ENCODE measurements at places on chromosomes 7 and 10.

GRCh38 chr10:59258890-59259289 is 82.4 kb downstream of the PHYHIPL start:
- no peak overlapping the region for H3K27ac ChIP-seq
- H3K4me3 ChIP-seq = no peak overlapping the region
- no peaks in the 10 kb centered on the region for H3K36me3 ChIP-seq
- no peak for DNase-seq

DNA sequence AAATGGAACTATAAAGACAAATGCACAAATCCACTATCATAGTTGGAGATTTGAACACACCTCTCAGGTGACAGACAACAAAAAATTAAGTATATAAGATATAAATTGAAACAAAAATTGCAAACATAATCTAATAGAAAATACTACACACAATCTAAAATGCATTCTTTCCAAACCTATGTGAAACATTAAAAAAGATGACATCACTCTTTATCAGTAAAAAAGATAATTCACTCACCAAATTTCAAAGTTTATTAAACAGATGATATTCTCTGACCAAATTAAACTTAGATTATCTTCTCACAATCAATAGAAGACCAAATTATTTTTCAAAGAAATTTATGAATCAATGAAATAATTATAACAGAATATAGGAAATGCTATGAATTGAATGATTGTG is 4.0 kb downstream of the ZWINT start:
- no peaks in the 10 kb centered on the region for H3K27me3 ChIP-seq
- H3K4me1 ChIP-seq = peaks cover 45% of the 10 kb centered on the region
- DNase-seq = no peak
- H3K27ac ChIP-seq = no peak overlapping the region

DNA sequence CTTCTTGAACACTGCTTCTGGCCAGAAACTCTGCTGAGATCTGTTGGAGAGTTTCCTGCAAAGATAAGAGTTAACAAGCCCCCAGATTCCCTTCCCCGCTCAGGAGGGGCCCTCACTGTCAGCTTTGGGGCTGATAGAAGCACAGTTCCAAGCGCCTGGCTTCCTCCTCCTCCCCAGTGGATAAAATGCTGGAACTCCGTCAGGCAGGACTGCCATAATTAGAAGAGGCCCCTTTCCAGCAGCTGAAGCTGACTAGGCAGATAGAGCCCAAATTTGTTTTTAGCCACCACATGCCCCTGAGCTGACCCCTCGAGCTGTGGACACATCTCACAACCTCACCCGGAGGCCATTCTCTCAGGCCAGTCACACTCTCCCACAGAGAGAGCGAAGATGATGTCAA is 89.4 kb downstream of the TBXAS1 start:
- DNase-seq = no peak
- H3K4me3 ChIP-seq = no peak overlapping the region
- H3K27me3 ChIP-seq = peaks cover 2% of the 10 kb centered on the region
- H3K4me1 ChIP-seq = peaks cover 29% of the 10 kb centered on the region
- no peak overlapping the region for H3K27ac ChIP-seq

DNA sequence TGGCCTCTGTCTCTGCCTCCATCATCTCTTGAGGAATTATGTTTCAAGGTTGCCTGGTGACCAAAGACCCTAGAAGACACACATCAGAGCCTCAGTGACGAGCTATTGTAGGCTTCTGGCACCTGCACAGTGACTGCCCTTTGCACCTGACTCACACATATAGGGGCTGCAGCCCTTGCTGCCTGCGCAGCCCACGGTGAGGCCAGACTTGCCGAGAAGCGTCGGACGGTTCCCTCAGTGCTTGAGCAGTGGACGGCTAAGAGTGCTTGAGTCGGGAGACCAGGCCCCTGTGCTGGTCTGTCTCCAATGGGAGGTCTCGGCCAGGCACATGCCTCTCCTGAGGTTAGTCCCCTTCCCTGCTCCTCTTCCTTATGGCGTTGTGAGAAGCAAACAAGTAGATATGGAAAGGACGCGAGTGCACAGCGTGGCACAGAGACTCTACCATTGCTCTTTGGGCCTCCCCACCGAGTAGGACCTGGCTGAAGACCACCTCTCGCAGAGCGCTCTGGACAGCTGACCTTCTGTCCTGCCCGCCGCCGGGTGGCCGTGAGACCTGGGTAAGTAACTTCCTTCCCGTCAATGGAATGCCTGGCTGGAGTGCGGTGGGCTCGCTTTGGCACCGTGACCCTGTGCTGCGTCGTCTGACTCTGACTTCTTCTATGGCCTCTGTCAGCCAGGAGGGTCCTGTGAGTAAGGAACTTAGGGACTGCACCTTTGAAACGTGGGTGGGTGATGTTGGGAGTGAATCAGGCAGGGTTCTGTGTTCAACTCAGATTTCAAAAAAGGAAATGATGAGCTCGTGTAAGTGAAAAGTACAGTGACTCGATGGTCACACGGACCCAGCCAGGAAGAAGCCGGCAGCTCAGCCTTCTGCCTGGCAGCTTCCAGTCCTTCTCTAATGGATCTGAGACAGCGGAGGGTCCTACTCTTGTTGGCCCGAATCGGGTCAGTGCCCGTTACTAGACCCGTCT is 33.7 kb downstream of the ZNF775 start:
- H3K4me3 ChIP-seq = no peak overlapping the region
- H3K27me3 ChIP-seq = peaks cover 1% of the 10 kb centered on the region

- peaks cover 2% of the 10 kb centered on the region for H3K36me3 ChIP-seq
- no peak overlapping the region for H3K4me3 ChIP-seq
- peaks cover 3% of the 10 kb centered on the region for H3K27me3 ChIP-seq
- no peak overlapping the region for H3K27ac ChIP-seq
- peaks cover 18% of the 10 kb centered on the region for H3K4me1 ChIP-seq
These were observed 32.6 kb downstream of the EXOC6 start for GRCh38 chr10:92880917-92881316.

- no peaks in the 10 kb centered on the region for H3K4me1 ChIP-seq
- no peak overlapping the region for H3K27ac ChIP-seq
- no peaks in the 10 kb centered on the region for H3K36me3 ChIP-seq
- H3K4me3 ChIP-seq = no peak overlapping the region
- no peak for DNase-seq
- peaks cover 3% of the 10 kb centered on the region for H3K27me3 ChIP-seq
These were observed 72.5 kb upstream of the NKX6-2 start for GRCh38 chr10:132858121-132859081.

- no peak overlapping the region for H3K4me3 ChIP-seq
- no peaks in the 10 kb centered on the region for H3K4me1 ChIP-seq
- H3K27me3 ChIP-seq = no peaks in the 10 kb centered on the region
- no peaks in the 10 kb centered on the region for H3K36me3 ChIP-seq
- no peak overlapping the region for H3K27ac ChIP-seq
These were observed 1213.2 kb downstream of the XPNPEP1 start for GRCh38 chr10:108709927-108710722.

DNA sequence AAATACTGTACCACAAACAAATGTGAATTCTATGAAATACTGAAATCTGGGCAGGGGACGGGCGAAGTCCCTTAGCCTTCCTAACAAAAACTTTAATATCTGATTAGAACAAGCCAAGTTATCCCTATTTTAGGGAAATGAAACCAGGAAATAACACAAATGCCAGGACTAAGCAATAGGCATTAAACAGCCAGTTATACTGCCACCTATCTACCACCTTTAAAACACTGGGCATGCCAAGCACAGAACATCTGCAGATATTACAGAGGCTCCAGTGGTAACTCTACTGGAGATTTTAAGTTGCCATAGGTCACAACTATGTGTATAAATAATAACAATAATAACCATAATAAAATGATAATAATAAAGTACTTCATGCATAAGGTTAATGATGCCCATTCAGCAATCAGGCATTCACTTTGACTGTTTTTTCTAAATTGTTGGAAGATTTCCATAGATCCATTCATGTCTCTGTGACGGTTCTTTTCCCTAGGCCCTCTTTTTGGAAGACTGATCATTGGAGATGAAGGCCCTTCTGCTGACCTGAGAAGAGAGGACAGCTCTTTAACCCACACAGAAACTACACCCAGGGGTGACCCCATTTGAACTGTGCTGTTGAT is 195.7 kb downstream of the CACNA2D1 start:
- H3K4me3 ChIP-seq = no peak overlapping the region
- H3K27ac ChIP-seq = no peak overlapping the region
- no peaks in the 10 kb centered on the region for H3K4me1 ChIP-seq

Data from activated T-helper 1 cell treated with anti-CD3 and anti-CD28 coated beads, Interleukin-12 subunit alpha, Interleukin-12 subunit beta, Interleukin-2, Interleukin-4 antibody, amounts not matched to agents 30 ng/mL and 10 ng/mL and 1 ng/mL, durations not matched to agents 14 hours and 24 hours and 36 hours (primary cell).